ENCODE measurements at places on chromosomes 13 and 19.

- DNase-seq: no peak
Measured at GRCh38 chr13:66530686-66531085, 699.5 kb downstream of the PCDH9 start.

DNA sequence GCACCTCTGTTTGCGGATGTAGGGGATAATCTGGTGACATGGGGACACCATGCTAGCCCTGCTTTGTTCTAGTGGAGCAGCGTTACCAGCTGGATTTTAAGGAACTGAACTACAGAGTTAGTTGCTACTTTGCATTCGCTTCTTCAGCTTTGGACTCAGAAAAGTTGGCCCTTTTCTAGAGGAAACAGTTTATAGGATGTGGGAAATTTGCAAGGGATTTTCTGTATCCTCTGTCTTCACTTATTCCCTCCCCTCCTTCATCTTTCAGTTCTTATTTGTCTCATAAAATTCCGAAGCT, 2.1 kb downstream of the GATAD2A start:
- DNase-seq: no peak

DNA sequence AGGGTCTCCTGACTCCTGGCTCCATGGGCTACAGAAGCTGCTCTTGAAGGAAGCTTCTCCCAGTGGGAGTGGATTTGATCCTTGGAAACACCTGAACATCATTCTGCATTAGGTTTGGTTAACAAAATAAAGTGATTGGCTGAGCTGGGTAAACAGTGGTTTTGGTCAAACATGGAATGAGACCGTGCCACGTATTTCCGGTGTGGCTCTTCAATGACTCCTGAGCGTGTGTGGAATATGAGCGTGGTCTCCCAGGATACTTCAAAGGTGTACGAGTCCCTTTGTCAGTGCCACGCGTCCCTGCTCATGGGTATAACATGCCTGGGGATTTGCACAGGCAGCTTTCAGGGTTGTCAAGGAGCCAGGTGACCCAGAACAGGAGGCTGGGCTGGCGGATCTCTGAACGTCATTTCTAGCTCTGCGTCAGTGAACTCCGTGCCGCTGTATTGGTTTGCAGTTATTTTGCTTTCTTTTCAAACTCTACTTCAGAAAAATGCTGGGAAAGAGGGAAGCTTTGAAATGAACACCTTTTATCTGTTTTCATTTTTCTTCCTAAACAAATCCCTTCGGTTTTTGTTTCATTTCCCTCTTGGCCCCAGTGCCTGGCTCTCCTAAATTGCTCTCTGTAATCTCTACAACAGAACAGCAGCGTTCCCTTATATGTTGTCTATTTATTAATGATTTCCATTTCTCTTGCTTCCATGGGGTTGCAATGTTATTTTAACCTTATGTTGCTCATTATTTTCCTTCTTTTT, 26.3 kb upstream of the GJB6 start:
- DNase-seq: no peak

DNA sequence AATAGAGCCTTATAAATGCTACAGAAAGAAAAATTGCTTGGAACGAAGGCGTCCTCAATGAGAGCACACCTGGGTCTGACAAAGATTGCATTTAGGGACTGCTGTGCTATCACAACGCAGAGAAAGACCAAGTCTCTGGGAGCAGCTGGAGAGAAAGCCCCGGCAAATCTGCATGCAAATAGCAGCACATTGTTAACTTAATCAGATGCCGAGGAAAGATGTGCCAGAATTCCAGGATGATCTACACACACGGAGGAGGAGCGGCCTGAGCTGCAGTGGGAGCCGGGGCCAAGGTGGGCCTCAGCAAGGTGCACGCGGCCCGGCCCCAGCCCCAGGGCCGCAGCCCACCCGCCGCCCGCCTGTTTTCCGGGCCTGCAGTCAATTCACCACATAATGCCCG, 1.4 kb downstream of the ZNF536 start:
- no peak for DNase-seq

- no peak for DNase-seq
Measured at GRCh38 chr13:27128825-27129627, 42.6 kb downstream of the USP12 start.

- DNase-seq: no peak
Measured at GRCh38 chr19:52991484-52991883, 22.2 kb upstream of the ERVV-1 start.

DNA sequence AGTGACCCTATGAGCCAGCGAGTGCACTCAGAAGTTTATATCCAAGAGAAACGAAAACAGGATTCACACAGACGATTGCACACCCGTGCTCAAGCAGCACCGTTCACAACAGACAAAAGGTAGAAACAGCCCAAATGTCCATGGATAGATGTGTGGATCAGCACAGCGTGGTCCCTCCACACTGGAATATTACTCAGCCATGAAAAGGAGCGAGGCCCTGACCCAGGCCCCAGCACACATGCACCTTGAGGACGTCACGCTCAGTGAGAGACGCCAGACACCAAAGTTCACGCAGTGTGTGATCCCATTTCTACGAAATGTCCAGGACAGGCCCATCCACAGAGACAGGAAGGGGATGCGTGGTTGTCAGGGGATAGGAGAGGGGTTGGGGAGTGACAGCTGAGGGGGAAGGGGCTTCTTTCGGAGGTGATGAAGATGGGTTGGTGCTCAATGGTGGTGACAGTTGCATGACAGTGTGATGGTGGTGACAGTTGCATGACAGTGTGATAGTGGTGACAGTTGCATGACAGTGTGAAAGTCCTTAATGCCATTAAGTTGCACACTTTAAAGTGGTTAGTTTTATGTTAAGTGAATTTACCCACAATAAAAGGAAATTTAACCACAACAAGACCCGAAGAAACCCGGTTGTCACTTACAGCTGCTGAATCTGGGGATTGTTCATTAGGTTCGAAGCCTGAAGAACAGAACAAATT, 18.9 kb upstream of the SLC39A3 start:
- no peak for DNase-seq

DNA sequence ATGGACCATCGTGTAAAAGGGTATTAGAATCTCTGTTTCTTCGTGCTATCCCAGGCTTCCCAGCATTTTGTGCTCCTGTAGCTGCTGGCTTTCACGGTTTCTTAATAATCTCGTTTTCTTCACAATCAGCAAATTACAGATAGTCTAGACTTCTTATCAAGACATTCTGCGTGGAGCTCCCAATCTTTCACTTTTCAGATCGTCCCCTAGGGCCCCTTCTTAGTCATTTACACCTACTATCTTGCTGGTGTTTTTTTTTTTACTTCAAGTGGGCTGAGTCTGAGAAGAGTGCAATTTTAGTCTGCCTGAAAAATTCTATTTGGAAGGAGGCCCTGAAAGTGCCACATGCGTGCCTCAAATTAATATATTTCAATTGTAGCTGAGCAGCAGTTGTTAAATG, 275.1 kb downstream of the SHISA2 start:
- DNase-seq: no peak

DNA sequence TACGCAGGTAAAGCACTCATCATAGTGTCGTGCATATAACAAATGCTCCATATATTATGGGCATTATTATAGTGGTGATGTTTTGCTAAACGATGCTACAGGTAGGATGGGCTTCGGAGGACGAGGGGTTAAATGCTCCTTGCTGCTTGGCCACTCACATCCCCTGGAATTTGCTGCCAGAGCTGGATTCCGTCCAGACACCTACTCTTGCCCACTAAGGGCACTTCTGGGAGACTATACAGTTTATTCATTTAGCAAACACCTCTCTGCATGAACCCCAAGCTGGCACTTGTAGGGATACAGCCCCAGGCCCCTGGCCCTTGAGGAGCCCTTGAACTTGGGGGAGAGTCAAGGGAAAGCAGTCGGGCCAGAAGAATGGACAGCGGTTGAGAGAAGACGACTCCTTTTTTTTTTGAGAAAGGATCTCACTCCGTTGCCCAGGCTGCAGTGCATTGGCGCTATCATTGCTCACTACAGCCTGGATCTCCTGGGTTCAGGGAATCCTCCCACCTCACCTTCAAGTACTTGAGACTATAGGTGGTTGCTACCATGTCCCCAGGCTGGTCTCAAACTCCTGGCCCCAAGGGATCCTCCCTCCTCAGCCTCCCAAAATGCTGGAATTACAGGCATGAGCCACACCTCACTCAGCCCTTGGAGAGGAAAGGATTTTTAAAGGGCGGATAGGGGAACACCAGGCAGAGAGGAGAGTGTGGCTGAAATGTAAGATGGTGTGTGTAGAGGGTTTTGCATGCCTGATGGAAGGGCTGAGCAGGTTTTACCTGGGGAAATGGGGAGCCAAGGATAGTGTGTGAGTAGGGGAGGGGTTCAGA, 1.1 kb upstream of the MRPL34 start:
- no peak for DNase-seq

DNA sequence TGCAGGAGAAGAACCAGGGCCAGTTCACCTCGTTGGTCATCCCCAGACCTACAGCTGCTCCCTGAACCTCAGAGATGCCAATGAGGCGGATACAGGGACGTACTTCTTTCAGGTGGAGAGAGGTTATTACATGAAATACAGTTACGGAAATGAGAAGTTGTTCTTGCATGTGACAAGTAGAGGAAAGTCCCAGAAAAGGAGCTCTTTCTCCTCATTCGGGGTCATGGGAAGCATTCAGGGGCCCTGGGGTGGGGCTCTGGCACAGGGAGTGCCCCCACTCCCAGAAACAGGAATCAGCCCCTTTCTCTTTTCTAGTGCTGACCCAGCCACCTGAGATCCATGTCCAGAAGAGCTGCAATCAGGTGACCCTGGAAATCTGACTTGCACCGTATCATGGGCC, 4.5 kb upstream of the SIGLEC9 start:
- no peak for DNase-seq

DNA sequence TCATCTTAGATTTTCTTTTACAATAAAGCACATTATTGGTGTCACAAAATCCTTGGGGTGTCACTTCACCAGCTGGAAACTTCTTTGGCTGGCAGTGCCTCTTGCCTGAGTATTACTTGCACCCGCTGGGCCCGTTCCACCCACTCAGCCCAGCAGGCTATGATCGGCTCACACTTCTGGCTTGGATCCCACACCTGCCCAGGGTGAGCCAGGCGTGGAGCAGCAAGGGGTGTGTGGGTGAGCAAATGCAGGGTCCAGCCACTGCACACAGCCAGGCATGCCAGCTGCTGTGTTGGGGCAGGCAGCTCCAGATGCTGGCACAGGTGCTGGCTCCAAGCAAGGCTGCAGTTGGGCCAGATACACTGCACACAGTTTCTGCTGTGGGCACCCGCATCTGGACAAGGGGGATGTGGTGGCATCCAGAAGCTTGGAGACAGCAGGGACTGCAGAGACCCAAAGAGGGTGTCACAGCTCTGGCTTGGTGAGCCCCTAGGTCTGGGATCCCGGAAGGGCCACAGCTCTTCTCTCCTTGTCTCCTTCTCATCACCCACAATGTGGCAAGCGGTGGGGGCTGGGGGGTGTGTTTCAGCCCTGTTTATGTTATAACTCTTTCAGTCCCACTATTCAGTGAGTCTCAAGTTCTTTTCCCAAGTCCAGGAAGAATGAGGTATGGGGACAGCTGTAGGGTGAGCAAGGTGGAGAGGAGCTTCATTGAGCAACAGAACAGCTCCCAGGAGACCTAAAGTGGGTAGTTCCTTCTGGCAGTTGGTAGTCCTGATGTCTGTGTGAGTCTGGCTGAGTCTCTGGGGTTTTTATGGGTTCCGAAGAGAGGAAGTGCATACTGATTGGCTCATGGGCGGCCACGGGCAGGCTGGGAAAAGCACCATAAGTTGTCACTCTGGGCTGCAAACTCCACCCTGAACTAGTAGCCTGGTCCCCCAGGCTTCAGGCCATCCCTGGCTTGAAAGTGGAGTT, 25.3 kb upstream of the TBC1D4 start:
- no peak for DNase-seq

- no peak for DNase-seq
Measured at GRCh38 chr13:44818016-44818415, 171.3 kb downstream of the NUFIP1 start.
